Cardiac septum (tissue), 1 donor: ENCODE measurements at places on chromosomes 12 and 14. TPM values are rescaled to one million over a fixed set of nuclear protein-coding genes. Genes with fewer than 3 reads are reported as not detected.

DNA sequence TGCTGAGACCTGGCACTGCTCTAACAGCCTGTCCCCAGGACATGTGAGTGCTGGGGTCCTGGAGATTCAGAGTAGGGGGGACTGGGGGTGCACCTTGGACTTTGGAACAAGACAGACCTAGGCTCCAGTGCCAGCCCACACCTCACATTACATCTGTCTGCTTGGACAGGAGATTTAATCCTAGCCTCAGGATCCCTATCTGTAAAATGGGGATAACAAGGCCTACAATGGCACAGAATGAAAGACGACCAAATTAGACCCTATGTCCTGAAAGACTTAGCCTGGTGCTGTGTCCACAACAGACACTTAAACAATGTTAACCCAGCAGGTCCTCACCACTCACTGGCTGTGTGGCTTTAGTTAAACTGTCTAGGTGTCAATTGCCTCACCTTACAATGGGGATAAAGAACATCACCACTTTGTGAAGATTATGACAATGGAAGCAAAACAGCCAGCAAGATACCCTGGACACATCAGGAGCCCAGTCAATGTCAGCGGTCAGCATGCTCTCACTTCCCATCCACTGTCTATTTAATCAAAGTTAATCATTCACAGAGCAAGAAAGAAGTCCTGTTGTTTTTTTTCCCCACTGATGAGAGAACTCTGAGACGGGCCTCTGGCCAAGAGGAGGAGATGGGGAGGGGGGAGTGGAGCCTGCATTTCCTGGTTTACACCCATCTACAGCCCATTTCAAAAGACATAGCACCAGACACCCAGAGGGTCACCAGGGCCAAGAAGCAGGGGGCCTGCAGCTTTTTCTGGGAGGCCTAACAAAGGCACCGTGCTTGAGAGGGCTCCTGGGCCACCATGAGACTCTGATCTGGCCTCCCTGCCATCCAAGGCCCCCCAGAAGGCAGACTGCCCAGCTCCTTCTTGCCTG lies 40.6 kb downstream of the ACTN1 start:
- DNase-seq: no peak

FOXG1 gene
- not detected for total RNA-seq

TROAP gene
- total RNA-seq: not detected

ASB2 gene
- total RNA-seq: 156 TPM

OTOGL gene
- total RNA-seq: 0.51 TPM

- DNase-seq: no peak
Measured at GRCh38 chr14:105767315-105767714, 240.9 kb downstream of the TMEM121 start.

- DNase-seq: no peak
Measured at GRCh38 chr12:52819731-52820510, 6.0 kb upstream of the KRT4 start.

GRCh38 chr14:61701946-61702345 lies 6.6 kb downstream of the HIF1A start:
- no peak for DNase-seq
